CD4-positive, alpha-beta T cell treated with Interleukin-17A for 1 hour (primary cell): ENCODE measurements at places on chromosomes 7 and 10.

DNA sequence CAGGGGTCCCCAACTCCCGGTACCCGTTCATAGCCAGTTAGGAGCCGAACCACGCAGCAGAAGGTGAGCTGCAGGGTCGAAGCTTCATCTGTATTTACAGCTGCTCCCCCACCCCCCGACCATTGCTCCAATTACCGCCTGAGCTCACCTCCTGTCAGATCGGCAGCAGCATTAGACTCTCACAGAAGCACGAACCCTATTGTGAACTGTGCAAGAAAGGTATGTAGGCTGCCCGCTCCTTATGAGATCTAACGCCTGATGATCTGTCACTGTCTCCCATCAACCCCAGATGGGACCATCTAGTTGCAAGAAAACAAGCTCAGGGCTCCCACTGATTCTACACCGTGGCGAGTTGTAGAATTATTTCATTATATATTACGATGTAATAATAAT, 14.6 kb upstream of the AZGP1 start:
- no peak for DNase-seq

DNA sequence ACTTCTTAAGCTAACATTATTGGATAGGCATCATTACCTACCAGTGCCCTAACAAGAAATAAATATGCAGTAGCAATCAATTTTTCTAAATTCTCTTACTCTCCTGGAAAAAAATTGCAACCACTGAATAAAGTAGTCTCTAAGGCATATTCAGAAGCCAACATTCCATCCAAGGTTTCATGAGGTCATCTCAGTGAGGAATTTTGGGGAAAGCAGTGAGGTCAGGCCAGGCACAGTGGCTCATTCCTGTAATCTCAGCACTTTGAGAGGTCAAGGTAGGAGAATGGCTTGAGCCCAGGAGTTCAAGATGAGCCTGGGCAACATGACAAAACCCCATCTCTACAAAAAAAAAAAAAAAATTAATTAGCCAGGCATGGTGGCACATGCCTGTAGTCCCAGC, 75.9 kb upstream of the GHITM start:
- no peak for DNase-seq

DNA sequence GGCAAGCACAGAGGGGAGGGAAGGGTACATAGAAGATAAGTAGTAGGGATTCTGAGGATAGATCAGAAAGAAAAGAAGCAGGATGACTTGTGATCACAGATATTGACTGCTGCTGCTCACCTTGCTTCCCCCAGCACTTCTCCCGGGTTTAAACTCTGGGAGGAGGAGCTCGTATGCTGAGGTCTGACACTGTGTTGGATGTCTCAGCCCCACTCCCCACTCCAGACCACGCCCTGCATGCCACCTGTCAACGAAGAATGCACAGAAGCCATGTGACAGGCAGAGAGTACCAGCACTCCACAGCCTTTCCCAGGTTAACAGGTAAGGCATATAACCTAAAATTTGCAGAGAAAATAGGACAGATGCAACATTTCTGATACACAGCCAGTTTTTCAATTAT, 388.9 kb downstream of the TNS3 start:
- DNase-seq: no peak

DNA sequence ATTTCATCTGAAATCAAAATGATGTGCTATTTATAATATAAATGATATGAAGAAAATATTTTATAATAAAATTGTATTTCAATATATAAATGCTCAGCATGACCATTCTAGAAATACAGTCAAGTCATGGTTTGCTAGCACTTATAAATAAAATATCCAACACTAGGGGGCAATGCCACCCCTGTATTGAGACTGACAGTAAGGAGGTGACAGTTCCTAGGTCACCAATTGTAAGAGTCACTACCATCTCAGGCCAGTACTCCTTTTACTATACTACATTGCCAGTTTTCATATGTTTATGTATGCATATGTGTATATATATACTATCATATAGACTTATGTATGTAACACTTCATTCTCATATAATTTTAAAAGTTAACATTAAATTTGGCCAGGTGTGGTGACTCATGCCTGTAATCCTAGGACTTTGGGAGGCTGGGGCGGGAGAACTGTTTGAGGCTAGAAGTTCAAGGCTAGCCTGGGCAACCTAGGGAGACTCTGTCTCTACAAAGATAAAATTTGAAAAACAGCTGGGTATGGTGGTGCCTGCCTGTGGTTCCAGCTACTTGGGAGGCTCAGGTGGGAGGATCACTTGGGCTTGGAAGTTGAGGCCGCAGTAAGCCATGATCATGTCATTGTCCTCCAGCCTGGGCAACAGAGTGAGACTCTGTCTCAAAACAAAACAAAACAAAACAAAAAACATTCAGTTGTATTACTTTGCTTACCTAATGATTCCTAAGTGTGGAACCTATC, 2.4 kb upstream of the CNOT4 start:
- DNase-seq: peak; percentile 79

GRCh38 chr7:120273476-120273975, 551 bp downstream of the KCND2 start:
- DNase-seq: no peak

- no peak for DNase-seq
Measured at GRCh38 chr10:92091965-92092364, 168.4 kb downstream of the BTAF1 start.

DNA sequence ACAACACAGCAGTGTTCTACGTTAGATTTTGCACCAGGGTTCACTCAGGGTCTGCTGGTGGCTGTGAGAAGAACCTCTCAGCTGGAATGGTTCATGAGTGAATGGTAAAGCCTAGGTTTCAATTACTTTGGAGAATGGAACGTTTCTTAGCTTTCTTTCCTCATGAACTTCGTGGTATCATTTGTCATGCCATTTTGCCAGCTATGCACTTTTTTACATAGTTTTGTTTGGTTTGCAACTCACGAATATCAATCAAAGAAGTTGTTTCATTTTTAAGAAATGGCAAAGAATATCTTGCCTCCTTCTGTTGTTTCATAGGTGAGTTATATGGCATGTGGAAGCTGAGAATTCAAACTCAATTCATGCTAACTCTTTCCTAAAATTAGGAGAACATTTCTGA, 34.1 kb upstream of the RAB11FIP2 start:
- no peak for DNase-seq

- no peak for DNase-seq
Measured at GRCh38 chr10:16030562-16030961, 170.3 kb upstream of the MINDY3 start.

DNA sequence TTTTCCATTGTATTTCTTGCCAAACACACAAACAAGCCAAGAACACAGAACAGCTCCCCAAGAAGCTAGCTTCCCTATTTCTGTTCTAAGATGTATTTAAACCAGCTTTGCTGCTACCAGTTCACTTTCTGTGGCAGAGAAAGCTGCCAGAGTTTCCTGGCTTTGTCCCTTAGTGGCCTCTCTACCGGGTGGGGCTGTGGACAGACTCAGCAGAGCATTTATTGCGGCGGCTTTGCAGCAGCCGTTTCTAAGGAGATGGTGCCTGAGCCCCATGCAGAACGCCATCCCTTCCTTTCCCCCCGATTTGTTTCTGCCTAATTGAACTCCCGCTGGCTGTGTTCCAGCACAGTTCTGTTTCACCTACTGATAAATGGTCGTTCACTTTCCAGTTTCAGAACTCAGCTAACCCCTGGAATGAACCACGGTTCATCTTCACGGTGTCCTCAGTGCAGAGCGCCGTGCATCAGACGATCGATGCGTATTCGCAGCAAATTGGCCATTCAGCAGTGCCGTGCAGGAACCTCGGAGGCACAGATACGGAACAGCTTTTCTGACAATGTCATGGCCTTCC, 33.8 kb upstream of the SFMBT2 start:
- DNase-seq: no peak

DNA sequence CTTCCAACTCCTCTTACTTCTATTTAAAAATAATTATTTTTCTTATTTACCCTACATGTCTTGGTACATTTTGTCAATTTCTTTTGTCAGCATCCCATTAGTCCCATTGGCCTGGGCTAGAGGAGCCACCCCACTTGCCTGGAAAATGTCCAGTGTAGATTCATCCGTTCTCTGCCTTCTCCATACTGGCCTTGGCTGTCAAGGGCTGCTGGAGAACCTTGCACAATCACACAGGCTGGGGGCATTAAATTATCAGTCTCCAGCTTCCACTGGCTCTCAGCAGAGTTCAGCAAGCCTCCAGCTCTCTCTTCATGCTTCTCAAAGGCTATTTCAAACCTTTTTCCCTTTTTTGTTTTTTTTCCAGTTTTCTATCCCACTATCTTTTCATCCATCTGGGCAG, 13.8 kb upstream of the ZCCHC24 start:
- no peak for DNase-seq

GRCh38 chr10:126777714-126778113, 107.2 kb upstream of the C10orf90 start:
- no peak for DNase-seq

- no peak for DNase-seq
Measured at GRCh38 chr10:6267941-6268340, 65.2 kb downstream of the PFKFB3 start.

DNA sequence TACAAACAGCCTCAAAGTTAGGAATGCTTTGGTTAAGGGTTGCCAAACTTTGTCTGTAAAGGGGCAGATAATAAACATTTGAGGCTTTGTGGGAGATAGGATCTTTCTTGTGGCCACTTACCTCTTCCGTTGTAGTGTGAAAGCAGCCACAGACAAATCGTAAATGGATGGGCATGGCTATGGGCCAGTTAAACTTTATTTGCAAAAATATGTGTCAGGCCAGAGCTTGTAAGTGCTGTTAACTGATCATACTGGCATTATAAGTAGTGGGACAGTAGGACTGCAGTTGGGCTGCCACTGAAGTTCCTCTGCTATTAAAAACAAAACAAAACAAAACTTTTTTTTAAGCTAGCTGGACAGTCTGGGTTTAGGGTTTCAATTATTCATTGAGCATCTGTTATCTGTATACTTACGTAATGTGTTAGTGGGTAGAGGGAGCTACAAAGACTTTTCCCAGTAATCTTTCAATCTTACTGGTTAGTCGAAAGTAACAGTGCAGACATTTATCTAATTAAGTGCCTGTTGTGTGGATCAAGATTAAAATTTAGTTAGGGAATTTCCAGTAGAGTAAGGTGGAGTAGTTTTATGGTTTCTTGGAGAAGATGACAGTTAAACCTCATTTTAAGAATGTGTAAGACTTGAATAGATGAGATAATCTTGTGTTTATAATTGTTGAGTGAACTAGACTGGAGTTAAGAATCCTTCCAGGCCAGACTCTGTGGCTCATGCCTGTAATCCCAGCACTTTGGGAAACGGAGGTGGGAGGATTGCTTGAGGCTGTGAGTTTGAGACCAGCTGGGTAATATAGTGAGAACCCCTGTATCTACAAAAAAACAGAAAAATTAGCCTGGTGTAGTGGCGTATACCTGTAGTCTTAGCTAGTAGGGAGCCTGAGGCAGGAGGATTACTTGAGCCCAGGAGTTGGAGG, 100.1 kb downstream of the BTRC start:
- DNase-seq: peak; percentile 5

- no peak for DNase-seq
Measured at GRCh38 chr7:100380196-100380595, 6.9 kb downstream of the PILRA start.

GRCh38 chr7:96418581-96418980, 96.7 kb upstream of the SLC25A13 start:
- DNase-seq: no peak

GRCh38 chr7:17560966-17561365, 262.5 kb downstream of the AHR start:
- DNase-seq: no peak

GRCh38 chr10:97356318-97356914, 21.9 kb upstream of the FRAT2 start:
- DNase-seq: no peak

- DNase-seq: no peak
Measured at GRCh38 chr10:30647089-30647488, 17.5 kb upstream of the LYZL2 start.

DNA sequence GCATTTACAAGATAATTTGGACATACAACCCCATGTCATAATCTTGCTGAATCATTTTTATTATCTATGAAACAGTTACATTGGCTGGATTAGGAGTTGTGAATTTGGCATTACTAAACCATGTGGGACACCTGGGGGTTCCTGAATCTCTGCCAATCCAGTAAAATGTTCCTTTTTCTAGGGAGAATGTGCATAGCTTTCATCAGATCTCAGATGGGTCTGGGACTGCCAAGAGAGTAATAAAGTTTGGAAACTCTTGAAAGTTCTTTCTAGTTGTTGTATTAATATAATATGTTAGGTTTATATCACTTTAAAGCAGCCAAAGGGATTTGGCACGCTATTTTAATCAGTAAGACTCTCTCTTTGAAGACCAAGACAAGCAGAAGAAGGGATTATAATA, 62.7 kb downstream of the SEMA3E start:
- no peak for DNase-seq

- DNase-seq: no peak
Measured at GRCh38 chr7:3592401-3593134, 291.5 kb downstream of the SDK1 start.

DNA sequence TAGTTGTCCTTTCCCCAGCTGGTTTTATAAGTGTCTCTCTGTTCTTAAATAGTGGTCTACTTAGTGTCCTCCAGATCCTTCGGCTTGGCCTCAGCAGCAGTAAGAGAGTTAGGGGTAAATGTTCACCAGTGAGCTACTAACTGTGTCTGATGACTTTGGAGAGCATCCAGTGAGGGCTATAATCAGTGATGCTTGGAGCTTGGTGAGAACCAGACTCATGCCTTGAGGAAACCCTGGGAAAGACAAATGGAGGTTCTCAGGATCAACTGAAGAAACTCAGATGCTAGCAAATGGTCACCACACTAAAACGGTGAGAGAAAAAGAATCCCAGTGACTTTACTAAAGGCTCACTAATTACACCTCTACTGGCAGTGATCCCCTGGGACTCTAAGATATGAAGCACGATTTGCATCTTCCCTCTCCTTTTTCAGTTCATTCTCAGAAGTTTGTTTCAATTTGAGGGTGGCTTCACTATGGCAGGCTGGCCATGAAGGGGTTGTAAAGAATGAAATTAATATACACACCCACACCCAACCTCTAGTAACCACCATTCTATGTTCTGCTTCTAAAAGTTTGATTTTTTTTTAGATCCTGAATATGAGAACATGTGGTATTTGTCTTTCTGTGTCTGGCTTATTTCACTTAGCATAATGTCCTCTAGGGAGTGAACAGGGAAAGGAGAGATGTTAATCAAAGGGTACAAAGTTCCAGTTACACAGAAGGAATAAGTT, 177.9 kb downstream of the PDE1C start:
- no peak for DNase-seq
